ENCODE measurements at places on chromosomes 6 and 20. TPM values are rescaled to one million over a fixed set of nuclear protein-coding genes. Genes with fewer than 3 reads are reported as not detected.

GRCh38 chr20:51178153-51178552 is 155.2 kb upstream of the KCNG1 start:
- DNase-seq, result no peak
- H3K4me3 ChIP-seq, result no peak overlapping the region

- no peak for DNase-seq
- no peaks in the 10 kb centered on the region for H3K4me1 ChIP-seq
- no peaks in the 10 kb centered on the region for H3K27me3 ChIP-seq
- H3K4me3 ChIP-seq, result no peak overlapping the region
- no peaks in the 10 kb centered on the region for H3K36me3 ChIP-seq
- H3K27ac ChIP-seq, result no peak overlapping the region
Measured at GRCh38 chr6:151443454-151443853, 8.5 kb downstream of the RMND1 start.

DNA sequence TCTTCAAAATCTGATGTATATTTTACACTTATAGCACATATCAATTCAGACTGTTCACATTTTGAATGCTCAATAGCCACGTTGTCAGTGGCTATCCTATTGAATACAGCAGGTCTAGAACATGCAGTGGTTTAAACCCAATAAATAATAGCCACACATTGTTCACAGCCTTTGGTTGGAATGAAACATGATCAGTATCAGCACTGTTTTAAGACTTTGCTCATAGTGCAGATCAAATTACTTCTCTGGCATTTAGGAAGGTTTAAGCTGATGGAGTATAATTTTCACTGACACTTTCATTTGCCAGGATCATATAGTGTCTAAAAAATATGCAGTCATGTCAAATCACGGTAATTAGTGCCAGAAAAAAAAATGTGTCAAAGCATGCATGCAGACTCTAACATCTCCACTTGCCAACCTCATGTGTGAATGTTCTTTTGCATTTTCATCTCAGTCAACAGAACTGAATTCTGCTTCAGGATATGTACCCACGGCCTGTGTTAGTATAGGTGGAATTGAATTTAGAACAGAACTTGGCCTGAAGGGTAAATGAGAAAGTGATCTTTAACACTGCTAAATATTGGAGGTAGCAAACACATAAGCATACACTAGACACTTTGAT is 184.1 kb downstream of the SLC24A3 start:
- H3K4me3 ChIP-seq, result no peak overlapping the region
- DNase-seq, result no peak
- no peaks in the 10 kb centered on the region for H3K36me3 ChIP-seq
- H3K27me3 ChIP-seq, result no peaks in the 10 kb centered on the region
- H3K27ac ChIP-seq, result no peak overlapping the region

DNA sequence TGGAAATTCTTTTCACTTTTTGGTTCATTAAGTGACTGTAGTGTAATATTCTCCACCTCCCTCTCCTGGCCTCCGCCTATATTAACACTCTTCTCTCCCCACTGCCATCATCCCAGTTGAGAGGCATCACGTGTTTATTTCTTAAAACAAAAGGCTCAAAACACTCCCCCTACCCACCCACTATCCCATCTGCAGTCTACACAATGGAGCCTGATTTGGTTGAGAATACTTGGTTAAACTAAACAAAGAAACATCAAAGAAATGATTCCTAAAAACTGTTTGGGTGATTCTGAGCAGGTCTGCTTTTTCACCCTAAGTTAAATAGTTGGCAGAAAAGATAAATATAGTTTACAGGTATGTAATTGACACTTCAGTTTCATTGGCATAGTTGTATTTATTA is 5.9 kb downstream of the TFAP2B start:
- H3K36me3 ChIP-seq, result no peaks in the 10 kb centered on the region
- H3K4me3 ChIP-seq, result no peak overlapping the region
- peak overlapping the region; percentile 96 for H3K27ac ChIP-seq
- no peak for DNase-seq
- no peaks in the 10 kb centered on the region for H3K4me1 ChIP-seq

- H3K4me1 ChIP-seq, result no peaks in the 10 kb centered on the region
- no peak overlapping the region for H3K4me3 ChIP-seq
- peak overlapping the region; percentile 65 for H3K27ac ChIP-seq
- no peaks in the 10 kb centered on the region for H3K36me3 ChIP-seq
- no peaks in the 10 kb centered on the region for H3K27me3 ChIP-seq
- no peak for DNase-seq
Measured at GRCh38 chr20:35317416-35318210, 25.4 kb upstream of the FAM83C start.

The HLA-DQB1 gene
- 5.4 TPM for total RNA-seq

DNA sequence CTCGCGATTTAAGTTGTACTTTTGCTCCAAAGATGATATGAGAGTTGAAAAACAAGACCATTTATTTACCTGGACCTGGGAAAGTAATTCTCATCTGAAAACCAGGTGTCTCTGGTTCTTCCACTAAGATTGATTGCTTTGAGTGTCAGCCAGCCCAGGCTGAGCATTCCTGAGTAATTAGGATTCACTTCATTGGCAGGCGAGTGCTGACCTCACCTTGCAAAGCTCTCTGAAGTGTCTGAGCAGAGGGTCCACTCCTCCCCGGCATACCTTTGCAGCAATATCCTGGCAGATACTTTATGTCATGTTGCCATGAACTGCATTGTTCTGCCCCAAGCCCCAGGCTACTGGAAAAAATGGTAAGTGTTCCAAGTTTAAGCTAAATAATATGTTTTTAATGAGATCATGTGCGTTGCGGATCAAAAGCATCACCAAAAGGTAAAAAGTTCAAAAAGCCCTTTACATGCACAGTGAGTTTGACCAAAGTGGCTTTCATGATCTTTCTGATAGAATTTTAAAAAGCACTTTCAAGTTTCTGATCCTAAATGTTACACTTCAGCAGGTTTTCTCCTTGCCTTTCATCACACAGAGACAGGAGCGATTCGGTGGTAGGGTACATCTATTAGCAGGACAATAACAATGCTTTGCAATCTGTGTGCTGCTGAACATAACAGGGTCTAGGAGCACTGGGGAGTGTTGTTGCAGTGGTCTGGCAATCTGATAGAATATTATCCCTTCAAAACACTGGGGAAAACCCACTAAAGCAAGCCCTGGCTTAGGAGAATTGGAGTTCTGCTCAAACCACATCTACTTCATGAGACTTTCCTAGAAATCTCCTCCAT is 127.8 kb upstream of the EEF1E1 start:
- no peaks in the 10 kb centered on the region for H3K36me3 ChIP-seq
- H3K4me3 ChIP-seq, result peak overlapping the region; percentile 30
- H3K4me1 ChIP-seq, result no peaks in the 10 kb centered on the region
- no peak for DNase-seq

Data from breast epithelium (tissue), 4 donors.